Activated CD4-positive, alpha-beta T cell treated with anti-CD3 and anti-CD28 coated beads for 36 hours (primary cell): ENCODE measurements at places on chromosomes 16 and 17.

DNA sequence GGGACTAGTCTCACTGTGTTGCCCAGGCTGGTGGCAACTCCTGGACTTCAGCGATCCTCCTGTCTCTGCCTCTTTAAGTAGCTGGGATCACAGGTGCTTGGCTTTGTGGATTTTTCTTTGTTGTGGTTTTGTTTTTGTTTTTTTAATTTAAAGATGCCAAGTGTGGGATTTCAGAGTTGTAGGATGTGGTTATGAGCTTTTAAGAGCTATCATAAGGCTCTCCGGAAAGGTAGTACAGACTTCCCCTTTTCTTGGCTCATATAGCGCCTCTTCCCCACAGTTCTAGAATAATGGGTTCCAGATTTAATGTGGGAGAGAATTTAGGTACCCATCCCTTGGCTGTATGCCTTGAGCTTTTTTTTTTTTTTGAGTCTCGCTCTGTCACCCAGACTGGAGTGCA lies 17.1 kb downstream of the AKAP1 start:
- DNase-seq: no peak

DNA sequence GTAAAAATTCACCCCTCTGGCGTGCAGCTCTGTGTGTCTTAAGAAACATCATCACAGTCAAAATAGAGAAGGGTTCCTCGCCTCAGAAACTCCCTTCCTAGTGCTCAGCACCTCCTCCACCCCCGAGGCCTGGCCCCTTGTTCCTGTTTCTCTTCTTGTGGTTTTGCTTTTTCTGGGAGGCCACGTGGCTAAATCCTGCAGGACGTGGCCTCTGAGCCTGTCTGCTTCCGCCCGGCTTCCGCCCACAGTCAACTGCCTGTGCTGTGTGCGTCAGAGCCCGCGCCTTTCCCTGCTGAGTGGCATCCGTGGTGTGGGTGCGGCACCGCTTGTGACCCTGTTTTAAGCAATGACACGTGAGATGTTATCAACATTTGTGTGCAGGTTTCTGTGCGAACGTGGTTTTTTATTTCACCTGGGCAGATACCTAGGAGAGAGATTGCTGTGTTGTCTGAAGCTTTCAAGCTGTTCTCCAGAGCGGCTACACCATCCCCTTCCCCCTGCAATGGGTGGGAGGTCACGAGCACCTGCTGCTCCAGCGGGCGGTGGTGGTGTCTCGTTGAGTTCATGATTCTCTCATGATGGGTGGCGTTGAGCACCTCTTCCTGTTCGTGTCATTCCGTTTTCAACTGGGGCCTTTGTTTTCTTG lies 21.7 kb downstream of the ACSF3 start:
- peak; percentile 90 for DNase-seq

GRCh38 chr17:61856035-61856434 lies 7.3 kb downstream of the BRIP1 start:
- DNase-seq: no peak

GRCh38 chr16:35749253-35750141 lies 2290.1 kb downstream of the TP53TG3F start:
- DNase-seq: no peak

- no peak for DNase-seq
Observed at GRCh38 chr16:8893426-8893825, 11.3 kb downstream of the LITAFD start.

DNA sequence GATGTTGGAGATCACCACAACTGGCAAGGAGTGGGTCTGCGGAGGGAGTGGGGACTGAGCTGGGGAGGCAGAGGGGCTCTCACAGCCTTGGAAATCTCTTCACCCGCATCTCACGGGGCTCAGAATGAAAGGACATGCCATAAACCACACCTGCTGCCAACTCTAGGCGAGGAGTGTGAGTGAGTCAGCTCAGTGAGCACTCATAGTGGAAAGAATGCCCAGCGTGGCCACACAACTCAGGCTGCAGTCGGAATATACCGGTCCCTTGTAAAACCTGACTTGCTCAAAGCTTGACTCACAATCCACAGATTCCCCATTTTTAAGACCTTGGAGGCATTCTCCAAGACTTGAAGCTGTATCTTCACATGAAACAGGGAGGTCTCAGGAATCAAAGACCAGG lies 36.7 kb downstream of the STAT5A start:
- DNase-seq: peak; percentile 44

GRCh38 chr17:65538675-65539529 lies 22.5 kb downstream of the AXIN2 start:
- DNase-seq: no peak

- no peak for DNase-seq
Observed at GRCh38 chr16:49930841-49931240, 74.9 kb upstream of the ZNF423 start.

DNA sequence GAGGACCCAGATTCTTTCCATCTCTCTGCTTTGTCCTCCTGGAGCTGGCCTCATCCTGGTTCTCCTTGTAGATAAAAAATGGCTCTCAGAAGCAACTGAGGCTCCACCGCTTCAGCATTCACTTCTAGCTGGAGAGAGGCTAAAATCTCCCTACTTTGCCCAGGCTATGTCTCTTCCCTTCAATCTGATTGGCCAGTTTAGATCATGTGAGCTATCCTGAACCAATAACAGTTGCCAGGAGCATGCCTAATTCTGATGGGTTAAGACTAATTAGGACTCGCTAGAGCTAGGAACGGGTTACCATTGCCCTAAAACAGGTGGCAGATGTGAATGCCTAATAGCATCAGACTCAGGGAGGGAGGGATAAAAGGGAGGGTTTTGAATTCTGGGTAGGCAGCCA lies 89.6 kb downstream of the GPR139 start:
- DNase-seq: no peak

DNA sequence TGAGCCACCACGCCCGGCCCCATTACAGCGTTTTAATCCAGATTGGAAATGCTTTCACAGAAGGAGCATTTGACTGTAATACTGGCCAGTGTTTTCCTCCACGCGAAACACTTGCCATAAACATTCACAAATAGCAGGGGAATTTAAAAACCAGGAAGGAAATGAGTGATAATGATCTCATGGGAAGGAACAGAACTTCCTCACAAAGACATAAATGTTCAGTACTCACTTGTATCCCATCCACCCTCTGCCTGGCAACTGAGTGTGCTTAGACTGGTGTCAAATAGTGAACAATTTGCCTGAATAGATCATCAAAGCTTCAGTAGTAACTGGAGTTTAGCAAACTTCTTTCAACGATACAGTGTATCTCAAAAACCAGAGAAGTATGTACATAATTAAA lies 54.1 kb downstream of the PSMD12 start:
- DNase-seq: no peak

GRCh38 chr16:79598348-79599181 lies 2.0 kb downstream of the MAF start:
- peak; percentile 66 for DNase-seq

DNA sequence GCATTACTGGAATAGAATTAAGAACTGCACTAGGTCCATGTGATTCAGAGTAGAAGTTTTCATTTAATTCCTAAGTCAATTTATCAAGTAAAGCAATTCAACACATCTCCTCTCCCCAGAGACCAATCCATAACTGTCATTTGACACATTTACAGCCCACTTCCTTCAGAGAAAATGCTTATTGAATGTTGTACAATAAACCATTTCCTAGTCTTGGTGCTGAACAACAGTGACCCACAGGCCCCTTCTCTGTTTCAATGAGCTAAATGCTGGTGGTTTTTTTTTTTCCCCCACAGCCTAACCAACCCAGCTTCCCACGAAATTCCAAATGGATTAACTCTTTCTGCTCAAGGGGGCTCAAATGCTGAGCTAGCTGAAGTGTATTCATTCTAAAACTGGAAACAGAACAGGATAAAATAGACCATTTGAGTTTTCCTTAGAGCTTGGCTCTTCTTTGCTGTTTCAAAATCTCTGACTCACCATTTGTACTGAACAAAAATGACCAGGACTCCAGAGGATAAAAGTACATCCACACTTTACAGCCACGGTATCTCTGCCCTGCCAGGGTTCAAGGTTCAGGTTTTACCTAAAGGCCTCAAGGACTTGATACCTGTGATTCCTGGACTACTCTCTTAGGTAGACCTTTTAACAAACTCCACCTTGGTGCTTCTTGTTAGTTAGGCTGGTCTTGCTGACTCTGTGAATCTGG lies 62.3 kb downstream of the TMEM100 start:
- no peak for DNase-seq

DNA sequence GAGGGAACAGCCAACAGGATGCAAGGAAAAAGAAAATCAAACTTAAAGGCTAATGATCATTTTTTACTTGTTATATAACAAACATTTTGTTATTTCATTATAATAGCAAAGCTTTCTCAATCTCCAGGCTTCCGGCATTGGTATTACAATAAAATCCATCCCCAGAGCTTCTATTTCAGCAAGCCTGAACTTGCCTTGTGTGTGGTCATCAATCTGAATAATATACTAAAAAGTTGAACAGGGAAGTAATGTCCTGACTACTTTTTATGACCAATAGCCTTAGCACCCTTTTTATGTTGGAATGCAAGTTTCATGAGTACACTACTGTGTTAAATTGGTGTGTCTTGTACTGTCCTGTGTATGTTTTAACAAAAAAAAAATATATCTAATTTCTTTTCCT lies 27.1 kb upstream of the VWA3A start:
- no peak for DNase-seq

- DNase-seq: no peak
Observed at GRCh38 chr16:49593424-49594040, 219.9 kb downstream of the C16orf78 start.

DNA sequence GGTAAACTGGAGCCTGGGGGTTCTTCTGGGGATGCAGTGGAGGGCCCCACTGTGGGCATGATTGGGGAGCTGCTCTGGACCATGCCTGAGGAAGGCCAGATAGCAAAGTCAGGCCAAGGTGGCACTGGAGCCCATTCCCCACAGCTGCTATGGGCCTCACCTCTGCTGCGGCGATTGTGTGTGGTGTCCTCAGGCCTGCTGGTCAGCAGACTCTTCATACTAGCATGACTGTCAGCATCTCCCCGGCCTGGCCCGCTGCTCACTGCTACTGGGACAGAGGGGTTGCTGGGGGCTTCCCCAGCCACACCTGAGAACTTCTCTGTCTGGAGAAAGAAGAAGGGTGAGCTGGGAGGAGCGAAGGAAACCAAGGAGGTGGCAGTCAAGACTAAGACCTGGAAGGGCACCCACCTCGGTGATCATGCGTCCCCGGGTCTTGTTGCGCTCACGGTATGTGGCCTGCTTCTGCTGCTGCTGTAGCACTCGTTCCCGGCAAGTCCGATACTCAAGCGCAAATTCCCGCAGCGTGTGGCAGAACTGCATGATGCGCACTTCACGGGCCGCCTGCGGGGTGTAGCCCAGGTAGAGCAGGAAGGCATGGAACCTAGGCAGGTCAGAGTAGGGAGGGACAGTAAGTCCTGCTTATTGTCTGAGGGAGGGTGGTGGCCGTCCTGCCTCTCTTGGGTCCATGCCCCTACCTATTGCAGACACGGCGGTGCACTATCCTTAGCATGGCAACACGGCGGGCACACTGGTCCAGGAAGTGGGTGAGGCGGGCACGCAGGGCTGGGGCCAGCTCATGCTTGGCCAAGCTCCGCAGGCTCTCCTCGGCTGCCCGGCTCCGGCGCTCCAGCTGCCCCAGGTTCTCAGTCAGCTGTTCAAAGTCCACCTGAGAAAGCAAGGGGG lies 3.2 kb downstream of the TMEM208 start:
- no peak for DNase-seq

- no peak for DNase-seq
Observed at GRCh38 chr17:1142561-1142971, 37.2 kb downstream of the ABR start.

DNA sequence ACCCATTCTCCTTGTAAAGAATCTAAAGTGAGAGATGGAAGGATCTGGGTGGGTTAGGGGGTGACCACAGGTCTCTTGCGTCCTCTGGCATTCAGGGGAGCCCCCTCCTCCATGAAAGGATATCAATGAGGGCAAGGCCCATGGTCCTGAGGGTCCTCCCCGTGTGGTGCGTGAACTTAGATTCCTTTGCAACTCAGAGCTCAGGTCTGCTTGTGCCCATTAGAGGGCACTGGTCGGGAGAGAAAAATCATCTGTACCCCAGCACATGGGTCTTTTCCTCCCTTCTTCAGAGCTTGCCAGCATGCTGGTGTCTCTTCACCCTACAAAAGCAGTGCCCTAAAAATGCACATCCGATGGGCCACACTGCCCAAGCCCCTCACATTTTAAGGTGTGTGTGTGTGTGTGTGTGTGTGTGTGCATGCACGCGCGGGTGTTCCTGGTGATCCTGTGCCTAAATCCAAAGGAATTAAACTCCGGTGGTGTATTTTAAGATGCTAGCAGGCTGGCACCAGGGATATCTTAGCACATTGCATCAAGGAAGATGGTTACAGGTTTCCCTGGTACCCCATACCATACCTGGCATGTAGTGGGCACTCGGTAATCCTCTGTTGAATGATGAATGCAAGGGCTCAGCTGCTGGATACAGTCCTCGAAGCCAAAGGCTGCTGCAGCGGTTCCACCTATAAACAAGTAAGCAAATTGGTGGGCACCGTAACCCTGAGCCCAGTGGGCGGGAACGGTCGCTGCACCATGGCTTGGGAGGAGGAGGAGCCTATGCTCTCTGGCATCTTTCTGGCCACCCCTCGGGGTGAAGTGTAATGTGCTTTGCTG lies 4.7 kb downstream of the C1QTNF1 start:
- no peak for DNase-seq

DNA sequence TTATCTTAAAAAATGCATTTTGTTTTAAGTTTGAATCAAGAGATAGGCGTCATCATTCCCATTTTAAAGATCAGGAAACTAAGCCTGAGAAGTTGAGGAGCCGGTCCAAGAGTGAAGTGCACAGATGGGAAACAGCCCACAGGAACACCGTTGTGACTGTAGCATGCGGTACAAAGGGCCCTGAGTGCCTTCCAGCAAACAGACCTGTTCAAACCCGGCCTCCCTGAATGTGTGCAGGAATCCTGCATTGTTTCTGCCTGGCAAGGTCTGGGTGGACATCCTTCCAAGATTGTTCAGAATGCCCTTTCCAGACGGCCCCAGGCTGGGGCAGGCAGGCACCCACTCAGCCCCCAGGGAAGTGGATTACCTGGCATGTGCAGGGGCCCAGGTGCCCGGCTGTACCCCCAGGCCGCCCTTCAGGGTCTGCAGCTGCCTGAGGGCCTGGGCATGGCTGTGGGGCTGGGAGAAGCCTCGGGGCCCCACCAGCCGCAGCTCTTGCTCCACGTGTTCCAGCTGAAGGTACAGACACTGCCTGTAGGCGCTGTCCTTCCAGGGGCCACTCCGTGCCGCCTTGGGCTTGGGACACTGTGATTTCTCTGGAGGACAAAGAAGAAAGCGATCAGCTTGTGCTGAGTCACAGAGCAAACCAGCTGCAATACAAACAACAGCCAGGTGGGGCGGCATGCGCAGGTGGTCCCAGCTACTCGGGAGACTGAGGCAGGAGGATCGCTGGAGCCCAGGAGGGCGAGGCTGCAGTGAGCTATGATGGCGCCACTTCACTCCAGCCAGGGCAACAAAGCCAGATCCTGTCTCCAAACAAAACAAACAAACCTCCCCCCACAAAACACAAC lies 45.0 kb upstream of the GCSH start:
- peak; percentile 46 for DNase-seq

DNA sequence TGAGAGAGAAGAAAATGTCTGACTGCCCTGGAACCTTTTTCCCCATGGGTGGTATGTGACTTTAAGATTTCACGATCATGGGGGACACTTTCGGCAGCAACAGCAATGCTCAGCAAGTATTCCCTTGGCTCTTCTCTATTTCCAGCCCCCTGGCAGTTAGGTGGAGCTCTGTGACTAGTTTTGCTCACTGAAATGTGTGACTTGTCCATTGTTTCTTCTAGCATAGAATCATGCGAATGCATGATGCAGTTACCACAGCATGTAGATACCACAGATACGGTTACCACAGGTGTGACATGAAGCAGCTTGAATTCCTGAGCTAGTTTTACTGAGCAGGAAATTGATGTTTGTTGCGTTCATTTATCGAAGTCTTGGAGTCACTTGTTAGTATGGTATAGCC lies 1034.5 kb upstream of the EEF2KMT start:
- DNase-seq: no peak
